ENCODE measurements at places on chromosomes 11 and 22.

DNA sequence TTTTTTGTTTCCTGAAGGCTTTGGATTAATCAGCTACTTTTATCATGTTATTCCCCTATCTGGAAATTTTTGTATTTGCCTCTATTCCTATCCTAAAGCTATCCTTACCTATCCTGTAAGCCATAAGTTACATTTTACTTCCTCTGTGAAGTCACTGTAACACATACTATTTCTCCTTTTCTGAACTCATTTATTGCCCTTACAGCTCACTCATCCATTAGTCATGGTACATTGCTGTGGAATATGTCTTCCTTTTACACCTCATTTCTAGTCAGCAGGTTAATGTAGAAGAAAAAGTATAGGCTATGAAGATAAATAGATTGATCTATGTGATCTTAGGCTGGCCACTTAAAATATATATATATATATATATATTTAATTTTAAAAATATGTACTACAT lies 28.0 kb downstream of the SWAP70 start:
- no peak overlapping the region for H3K4me3 ChIP-seq
- H3K36me3 ChIP-seq: no peaks in the 10 kb centered on the region
- no peaks in the 10 kb centered on the region for H3K4me1 ChIP-seq

GRCh38 chr11:61632096-61632495 lies 48.1 kb upstream of the DAGLA start:
- no peak for DNase-seq
- no peaks in the 10 kb centered on the region for H3K27me3 ChIP-seq
- H3K36me3 ChIP-seq: no peaks in the 10 kb centered on the region
- H3K27ac ChIP-seq: no peak overlapping the region
- no peak overlapping the region for H3K4me3 ChIP-seq

GRCh38 chr22:37183432-37184379 lies 4.3 kb downstream of the C1QTNF6 start:
- H3K36me3 ChIP-seq: no peaks in the 10 kb centered on the region
- no peaks in the 10 kb centered on the region for H3K27me3 ChIP-seq
- peaks cover 14% of the 10 kb centered on the region for H3K4me1 ChIP-seq
- no peak overlapping the region for H3K27ac ChIP-seq

DNA sequence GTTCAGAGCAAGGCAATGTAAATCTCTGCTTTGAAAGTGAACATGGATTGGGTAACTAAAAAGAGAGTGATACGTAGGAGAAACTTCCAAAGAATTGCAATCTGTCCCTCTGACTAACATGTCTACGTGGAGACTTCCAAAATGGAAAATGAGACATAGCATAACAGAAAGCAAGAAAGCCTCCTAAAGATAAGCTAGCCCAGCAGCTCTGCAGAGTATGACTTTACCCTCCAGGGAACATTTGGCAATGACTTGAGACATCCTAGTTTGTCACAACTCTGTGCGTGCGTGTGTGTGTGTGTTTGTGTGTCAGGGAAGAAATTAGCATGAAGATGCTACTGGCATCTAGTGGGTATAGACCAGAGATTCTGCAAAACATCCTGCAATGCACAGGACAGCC lies 817.4 kb downstream of the NTM start:
- H3K27me3 ChIP-seq: no peaks in the 10 kb centered on the region
- no peak overlapping the region for H3K27ac ChIP-seq
- DNase-seq: no peak
- H3K4me3 ChIP-seq: no peak overlapping the region

GRCh38 chr11:119976805-119977560 lies 160.9 kb downstream of the TRIM29 start:
- no peak for DNase-seq
- no peaks in the 10 kb centered on the region for H3K4me1 ChIP-seq
- no peak overlapping the region for H3K4me3 ChIP-seq
- H3K36me3 ChIP-seq: no peaks in the 10 kb centered on the region

DNA sequence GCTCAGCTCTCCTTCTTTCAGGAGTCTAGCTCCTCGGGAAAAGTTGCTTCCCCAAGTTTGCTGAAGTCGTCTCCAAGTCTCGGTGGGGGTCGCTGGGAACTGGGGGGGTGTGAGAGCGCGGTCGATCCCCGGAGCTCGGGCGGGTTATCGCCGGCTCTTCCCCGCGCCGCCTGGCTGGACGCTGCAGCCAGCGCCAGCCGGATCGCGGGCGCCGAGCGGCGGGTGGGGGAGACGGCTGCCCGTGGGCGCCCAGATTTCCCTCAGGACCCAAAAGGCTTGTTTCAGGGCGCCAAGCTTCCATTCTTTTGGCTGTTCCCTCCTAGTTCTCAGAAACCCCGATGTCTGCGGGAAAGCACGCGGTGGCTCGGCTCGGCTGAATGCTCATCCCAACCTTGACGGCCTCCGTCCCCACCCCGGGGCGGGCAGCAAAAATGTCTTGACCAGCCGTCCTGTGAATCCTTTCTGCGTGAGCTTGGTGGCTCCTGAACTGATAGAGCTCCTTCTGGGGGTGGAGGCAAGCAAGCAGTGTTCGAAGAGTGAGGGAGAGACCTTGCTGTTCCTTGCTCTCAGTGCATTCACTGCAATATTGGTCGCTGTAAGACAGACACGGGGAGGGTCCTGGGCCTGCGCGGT lies 1.7 kb downstream of the ZBTB16 start:
- peaks cover 2% of the 10 kb centered on the region for H3K4me1 ChIP-seq
- H3K27me3 ChIP-seq: no peaks in the 10 kb centered on the region
- H3K4me3 ChIP-seq: peak overlapping the region; percentile 98
- H3K36me3 ChIP-seq: no peaks in the 10 kb centered on the region

GRCh38 chr11:109808569-109808968 lies 284.6 kb upstream of the ZC3H12C start:
- H3K36me3 ChIP-seq: no peaks in the 10 kb centered on the region
- H3K27ac ChIP-seq: no peak overlapping the region
- no peaks in the 10 kb centered on the region for H3K27me3 ChIP-seq
- DNase-seq: no peak
- no peak overlapping the region for H3K4me3 ChIP-seq
